Dorsolateral prefrontal cortex (tissue), 122 donors: ENCODE measurements at places on chromosomes 2 and 18.

- DNase-seq, result no peak
Observed at GRCh38 chr2:44579837-44580230, 218.1 kb downstream of the CAMKMT start.

DNA sequence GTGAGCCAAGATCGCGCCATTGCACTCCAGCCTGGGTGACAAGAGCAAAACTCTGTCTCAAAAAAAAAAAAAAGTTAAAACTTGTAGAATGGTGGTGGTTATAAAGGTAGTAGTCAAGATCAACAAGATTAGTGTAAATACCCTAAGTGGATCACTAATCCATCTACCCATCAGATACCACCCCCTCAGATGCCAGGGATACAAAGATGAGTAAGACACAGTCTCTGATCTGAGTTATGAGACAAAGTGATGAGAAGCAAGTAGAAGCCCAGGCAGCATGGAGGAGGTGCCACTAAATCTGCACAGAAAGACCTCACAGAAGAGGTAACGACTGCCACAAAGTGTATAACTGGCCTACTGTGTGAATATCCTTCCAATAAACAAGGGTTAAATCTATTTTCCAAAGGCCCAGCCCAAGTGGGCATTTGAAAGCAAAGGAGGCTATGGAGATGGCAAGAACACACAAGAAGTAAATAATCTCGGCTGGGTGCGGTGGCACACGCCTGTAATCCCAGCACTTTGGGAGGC is 20.2 kb downstream of the NFE2L2 start:
- DNase-seq, result no peak

- DNase-seq, result no peak
Observed at GRCh38 chr18:74506448-74507084, 10.4 kb downstream of the CNDP2 start.

DNA sequence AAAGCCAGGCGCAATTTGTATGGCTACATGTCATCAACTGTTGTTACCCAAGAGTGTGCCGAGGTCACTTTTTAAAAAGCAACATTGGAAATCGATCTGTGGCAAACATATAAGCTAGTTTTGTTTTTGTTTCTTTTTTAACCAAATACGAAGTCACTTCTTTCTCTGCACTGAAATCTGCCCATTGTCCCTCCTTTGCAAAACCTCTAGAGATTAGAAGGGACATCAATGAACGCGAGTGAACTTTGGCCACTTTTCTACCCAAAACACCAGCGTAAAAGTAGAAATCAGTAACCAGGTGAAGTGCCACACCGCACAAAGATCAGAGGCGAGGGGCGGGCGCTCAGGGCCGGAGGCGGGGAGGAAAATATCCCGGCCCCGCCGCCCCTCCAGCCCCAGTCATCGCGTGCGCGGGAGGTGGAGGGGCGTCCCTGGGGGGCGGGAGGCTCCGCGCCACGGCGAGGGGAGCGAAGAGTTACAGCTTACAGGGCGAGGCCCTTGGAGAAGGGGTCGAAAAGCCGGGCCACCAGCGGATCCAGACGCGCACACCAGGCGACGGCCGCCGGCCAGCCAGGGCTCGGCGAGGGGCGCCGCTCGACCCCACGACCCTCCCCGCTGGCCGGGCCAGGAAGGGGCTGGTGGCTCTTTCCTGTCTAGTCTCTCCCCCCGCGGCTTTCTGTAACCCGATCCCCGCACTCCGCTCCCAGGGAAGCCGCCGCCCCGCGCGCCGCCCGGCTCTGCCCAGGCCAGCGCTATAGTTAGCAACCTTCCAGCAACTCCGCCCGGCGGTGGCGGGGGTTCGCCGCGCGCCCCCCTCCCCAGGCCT is 993 bp downstream of the RBMS1 start:
- no peak for DNase-seq

DNA sequence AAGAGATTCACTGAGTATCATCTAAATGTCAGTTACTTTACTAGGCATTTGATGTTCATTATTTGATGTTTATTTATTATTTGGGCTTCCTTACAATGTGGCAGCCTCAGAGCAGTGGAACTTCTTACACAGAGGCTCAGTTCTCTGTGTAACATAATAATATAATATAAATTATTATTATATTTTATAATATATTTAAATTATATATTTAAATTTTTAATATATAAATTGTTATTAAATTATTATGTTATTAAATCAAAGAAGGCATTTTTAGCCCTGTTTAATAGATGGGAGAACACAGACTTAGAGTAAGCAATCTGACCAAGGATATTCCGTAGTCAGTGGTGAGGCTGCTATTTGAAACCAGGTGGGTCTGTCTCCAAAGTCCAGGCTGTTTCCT is 315.3 kb upstream of the SKOR2 start:
- DNase-seq, result no peak

GRCh38 chr2:173101687-173102086 is 26.0 kb downstream of the MAP3K20 start:
- no peak for DNase-seq

GRCh38 chr2:39020383-39020782 is 100.5 kb downstream of the SOS1 start:
- DNase-seq, result no peak

GRCh38 chr2:164061129-164061746 is 325.4 kb upstream of the FIGN start:
- peak; percentile 10 for DNase-seq

DNA sequence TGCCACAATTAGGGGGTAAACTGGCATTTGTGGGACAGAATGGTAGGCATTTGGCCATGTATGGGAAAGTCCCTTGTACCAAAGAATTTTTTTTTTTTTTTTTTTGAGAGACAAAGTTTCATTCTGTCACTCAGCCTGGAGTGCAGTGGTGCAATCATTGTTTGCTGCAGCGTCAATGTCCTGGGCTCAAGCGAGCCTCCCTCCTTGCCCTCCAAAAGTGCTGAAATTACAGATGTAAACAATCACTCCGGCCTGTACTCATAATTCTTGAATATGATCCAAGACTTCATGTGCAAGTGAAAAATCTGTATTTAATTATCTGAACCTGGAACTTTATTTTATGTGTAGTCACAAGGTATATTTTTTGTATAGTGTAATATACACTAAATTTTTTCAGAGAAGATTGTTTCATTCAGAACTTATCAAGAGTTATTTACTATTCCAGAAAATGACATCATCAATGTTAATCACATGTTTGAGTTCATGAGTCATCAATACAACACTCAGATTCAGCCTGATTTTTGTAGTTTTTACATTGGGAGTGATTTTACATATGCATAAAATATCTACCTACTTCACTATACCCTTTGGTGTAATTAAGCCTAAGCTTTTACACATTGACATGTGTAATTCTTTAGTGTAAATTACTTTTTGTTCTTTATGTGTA is 138.7 kb upstream of the L3MBTL4 start:
- DNase-seq, result no peak

DNA sequence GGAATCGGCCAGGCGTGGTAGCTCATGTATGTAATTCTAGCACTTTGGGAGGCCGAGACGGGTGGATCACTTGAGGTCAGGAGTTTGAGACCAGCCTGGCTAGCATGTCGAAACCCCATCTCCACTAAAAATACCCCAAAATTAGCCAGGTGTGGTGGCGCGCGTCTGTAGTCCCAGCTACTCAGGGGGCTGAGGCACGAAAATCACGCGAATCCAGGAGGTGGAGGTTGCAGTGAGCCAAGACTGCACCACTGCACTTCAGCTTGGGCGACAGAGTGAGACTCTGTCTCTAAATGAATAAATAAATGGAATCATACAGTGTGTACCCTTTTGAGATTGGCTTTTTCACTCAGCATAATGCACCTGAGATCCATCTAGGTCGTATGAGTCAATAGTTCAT is 19.4 kb upstream of the TTC39C start:
- no peak for DNase-seq

- DNase-seq, result no peak
Observed at GRCh38 chr2:239926587-239927232, 98.4 kb downstream of the NDUFA10 start.

- no peak for DNase-seq
Observed at GRCh38 chr2:235850771-235851551, 317.2 kb downstream of the GBX2 start.

DNA sequence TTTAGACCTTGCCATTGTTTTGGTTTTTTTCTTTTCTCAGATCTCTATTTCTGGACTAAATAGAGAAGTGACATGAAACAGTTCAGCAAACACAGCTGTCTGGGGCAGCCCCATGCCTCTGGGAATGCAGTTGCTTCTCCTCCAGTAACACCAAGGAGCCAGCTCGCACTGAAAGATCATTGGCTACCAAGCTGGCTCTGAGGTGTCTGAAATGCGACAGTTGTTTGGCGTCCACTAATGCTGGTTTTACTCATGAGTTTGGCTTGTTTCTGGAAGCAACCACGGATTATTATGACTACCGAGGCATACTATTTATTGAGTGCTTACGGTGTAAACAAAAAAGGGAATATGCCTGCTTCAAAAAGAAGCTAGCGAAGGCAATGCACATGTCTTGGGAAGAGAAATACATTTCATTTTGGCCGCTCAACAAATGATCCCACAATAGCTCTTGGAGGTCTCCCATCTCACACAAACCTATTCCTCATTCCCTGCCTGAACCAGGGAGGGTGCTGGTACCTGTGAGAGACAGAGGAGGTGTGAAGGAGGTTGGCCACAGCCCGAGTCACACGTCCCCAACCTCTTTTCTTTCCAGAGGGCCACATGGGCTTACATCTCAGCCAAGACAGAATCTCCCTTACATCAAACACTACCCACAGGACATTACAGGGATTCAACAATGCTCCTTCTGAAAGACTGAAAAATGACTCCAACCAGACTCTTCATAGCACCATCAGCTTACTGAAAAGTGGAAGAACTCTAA is 37.5 kb upstream of the NEB start:
- no peak for DNase-seq

DNA sequence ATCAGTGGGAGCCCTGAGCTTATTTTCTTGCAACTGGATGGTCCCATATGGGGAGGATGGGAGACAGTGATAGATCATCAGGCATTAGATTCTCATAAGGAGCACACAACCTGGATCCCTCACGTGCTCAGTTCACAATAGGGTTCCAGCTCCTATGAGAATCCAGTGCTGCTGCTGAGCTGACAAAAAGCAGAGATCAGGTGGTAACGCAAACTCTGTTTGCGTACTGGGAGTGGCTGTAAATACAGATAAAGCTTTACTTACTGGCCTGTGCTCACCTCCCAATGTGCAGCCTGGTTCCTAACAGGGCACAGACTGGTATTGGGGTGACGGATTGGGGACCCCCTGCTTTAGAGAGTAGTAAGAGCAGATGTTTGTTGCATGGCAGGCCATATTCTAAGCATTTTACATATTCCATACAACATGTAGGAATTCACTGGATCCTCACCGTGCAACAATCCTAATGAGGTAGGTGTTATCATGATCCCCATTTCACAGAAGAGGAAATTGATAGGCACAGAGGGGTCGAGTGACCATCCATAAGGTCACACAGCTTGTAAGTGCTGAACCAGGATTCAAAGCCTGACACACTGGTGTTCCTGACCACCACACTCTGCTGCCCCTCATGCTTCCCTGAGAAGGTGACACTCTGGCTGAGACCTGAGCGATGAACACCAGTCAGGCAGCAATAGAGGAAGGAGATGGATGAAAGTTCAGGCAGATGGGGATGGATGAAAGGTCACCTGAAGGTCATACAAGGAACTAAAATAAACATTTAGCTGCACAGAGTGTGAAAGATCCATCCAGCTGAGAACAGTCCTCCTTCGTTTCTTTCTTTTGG is 15.7 kb upstream of the MAT2A start:
- no peak for DNase-seq

DNA sequence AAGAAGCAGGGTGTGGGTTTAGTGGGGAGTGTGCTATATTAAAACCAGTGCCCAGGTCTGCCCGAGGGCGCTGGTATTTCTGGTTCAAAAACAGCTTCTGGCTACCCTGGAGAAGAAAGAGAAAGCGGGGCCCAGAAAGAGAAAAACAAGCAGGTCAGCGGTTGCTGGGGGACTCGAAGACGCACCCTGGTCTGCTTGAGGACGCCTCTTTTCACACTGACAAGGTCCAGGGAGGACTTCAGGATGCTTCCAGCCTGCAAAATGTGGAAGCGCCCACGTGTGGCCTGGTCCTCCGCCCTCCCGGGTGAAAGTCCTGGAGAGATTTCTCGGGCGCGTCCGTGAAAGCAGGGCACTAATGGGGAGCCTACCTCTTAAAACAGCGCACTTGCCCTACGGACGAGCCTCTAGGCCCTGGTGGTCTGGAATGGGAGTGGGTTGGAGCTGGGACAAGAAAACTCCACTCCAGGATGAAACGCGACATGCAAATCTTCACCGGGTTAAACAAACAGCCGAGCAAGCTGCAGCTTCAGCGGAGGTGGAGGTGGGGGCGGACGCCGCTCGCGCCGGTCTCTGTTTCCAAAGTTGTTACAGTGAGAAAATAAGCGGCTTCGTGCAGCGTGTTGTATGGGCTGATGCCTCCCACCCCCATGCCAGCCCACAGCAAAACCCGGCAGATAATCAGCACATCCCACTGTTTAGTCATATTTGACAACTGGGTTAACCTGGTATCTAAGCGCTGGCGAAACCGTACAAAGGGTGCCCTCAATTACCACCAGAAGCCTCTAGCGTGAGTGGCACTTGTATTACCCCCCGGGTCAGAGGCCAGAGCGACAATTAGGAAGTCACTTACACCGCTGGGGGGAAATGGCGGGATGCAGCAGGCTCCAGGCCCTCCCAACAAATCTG is 1.1 kb upstream of the SP9 start:
- DNase-seq, result no peak

DNA sequence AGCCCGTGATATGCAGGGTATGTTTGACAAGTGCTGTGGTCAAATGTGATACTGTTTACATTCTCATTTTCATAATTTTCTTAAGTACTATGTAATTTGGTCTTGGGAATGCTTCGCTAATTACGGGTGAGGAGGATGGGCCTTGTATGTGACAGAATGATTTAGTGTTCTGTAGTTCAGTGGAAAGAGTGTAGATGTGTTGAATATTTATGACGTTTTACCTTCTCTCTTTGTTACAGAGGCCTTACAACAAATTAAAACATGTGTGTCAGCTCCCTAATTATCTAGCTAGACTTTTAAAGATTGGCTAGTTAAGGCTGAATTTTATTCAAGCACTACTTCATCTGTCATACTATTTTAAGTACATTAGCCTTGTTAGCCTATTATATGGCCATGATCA is 10.6 kb upstream of the CHRNA1 start:
- no peak for DNase-seq
